ENCODE measurements at places on chromosomes 7 and 10. TPM values are rescaled to one million over a fixed set of nuclear protein-coding genes. Genes with fewer than 3 reads are reported as not detected.

The ABCB1 gene
- total RNA-seq = 14.7 TPM

The VGF gene
- total RNA-seq = 9.7 TPM

The SPOCK2 gene
- 25.1 TPM for total RNA-seq

The OR2A1 gene
- not detected for total RNA-seq

The EPC1 gene
- total RNA-seq = 99.4 TPM

The PSMA2 gene
- 51.2 TPM for total RNA-seq

The GPR158 gene
- total RNA-seq = 6.1 TPM

The ANTXRL gene
- total RNA-seq = not detected

The WBP1L gene
- 31.5 TPM for total RNA-seq

The ABLIM1 gene
- total RNA-seq = 103 TPM

The CREB5 gene
- 8.0 TPM for total RNA-seq

The TMEM184A gene
- total RNA-seq = not detected

The PLCE1 gene
- total RNA-seq = 10.1 TPM

The NKX2-3 gene
- total RNA-seq = not detected

The PHKG1 gene
- 3.6 TPM for total RNA-seq

The MEOX2 gene
- 0.16 TPM for total RNA-seq

The COL17A1 gene
- not detected for total RNA-seq

The BUB3 gene
- total RNA-seq = 112 TPM

The PTF1A gene
- total RNA-seq = not detected

The COPS6 gene
- total RNA-seq = 25.9 TPM

The CLRN3 gene
- total RNA-seq = 0.62 TPM

The EPHB6 gene
- 55.8 TPM for total RNA-seq

The MYL10 gene
- total RNA-seq = not detected

The SUFU gene
- 3.1 TPM for total RNA-seq

The CTAGE8 gene
- total RNA-seq = not detected

The ZRANB1 gene
- 78.6 TPM for total RNA-seq

The MRC1 gene
- 4.5 TPM for total RNA-seq

The FLNC gene
- 3.6 TPM for total RNA-seq

The ACTL6B gene
- total RNA-seq = 109 TPM

The PIP gene
- total RNA-seq = not detected

The PRSS37 gene
- not detected for total RNA-seq

The NRBF2 gene
- total RNA-seq = 15.9 TPM

The AOC1 gene
- not detected for total RNA-seq

The LDB1 gene
- total RNA-seq = 70.8 TPM

The FAM185A gene
- 21.2 TPM for total RNA-seq

The GIMAP4 gene
- 11.4 TPM for total RNA-seq

The STRIP2 gene
- total RNA-seq = 0.94 TPM

The HMX2 gene
- total RNA-seq = not detected

The GRID1 gene
- total RNA-seq = 16.5 TPM

The SLC16A9 gene
- 11.4 TPM for total RNA-seq

The SMIM30 gene
- 25.4 TPM for total RNA-seq

The ACBD7 gene
- total RNA-seq = 10.8 TPM

The SFRP5 gene
- 0.62 TPM for total RNA-seq

Measured in occipital lobe (tissue), 3 donors.